ENCODE measurements at places on chromosomes 3 and 15.

DNA sequence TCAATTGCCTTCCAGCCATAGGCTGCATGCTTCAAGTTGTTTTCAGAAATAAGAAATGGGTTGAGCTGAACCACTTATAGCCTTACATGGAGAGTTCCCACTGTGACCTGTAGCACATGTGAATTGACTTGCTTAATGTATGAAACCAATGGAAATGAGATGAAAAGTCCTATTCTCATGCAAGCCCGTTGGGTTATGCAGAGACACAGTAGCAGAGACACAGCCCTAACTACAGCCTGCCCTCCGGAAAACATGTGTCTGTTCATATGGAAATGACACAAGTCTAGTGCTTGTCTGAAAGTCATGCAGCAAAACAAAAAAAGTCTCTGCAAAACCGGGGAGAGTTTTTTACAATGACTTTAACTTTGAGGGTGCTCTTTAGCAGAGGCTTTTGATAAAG lies 14.5 kb downstream of the HIGD2B start:
- DNase-seq, result no peak

DNA sequence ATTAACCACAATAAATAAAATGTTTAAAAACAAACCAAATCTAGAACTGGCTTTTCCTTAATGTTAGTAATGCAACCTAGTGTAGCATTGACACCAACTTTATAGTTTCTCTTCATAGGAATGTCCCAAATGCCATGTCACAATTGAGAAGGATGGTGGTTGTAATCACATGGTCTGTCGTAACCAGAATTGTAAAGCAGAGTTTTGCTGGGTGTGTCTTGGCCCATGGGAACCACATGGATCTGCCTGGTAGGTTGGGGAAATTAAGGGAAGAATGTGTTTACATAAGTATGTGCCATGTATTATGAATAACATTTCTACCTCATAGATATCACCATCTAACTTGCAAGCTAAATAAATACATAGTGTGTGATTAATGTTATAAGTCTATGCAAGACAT lies 84.4 kb upstream of the GOLGA6B start:
- DNase-seq, result no peak

DNA sequence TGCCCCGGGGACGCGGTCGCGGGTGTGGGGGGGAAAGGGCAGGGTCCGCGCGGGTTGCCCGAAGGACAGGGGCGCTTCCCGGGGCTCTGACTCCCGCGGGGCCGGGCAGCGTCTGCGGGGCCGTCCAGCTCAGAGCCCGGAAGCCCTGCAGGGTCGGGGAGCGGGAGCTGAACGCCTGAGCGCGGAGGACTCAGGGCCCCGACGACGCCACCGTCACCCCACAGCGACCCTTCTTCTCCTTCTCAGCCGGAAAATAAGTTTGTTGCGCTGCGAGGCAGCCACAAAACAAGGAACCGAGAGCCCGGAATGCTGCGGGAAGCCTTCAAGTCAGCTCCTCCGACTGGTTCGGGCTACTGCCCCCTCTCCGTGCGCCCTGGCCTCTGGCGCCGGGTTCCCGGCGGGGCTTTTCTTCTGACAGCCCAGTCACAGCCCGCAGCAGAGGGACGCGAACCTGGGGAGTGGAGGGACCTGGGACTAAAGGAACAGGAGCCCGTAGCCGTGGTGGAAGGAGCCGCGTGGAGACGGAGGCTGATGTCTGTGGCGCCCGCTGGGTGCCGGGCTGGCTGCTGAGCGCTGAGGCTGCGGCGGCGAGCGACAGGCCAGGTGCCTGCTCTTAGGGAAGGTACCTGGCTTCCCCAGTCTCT lies 484 bp downstream of the CNTN4 start:
- DNase-seq, result peak; percentile 77

DNA sequence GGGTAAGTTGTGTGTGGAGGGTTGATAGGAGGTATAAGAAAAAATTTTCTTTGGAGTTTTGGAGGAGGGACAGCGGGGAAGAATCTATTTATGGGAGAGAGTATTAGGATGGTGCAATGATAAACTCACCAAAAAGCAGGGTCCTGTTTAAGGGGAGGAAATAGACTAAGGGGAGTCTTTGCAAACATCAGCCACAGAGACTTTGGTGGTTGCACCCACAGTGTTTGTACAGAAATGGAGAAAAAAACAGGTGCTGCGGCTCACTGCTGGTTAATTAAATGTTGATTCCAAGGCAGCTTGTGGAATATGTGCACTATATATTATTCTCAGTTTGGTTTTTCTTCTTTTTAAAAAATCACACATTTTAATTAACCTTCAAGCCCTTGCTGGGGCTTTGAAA lies 182.1 kb downstream of the NECTIN3 start:
- DNase-seq, result peak; percentile 3

DNA sequence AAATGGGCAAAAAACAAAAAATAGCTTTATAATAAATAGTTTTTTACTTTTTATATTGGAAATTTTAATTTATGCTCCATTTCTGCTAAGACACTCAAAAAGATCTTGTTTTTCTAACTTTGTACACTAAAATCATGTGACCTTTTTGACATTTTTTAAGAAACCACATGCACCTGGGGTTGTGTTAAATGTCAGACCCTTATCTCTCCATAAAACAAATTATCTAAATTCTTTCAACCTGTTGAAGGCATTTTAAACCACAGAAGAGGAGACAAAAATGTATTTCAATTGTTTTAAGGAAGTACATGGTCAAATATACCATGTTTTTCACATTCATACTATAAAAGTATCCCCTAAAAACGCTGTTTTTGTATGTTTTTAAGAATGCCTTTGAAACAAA lies 29.2 kb downstream of the IFT80 start:
- DNase-seq, result no peak
